ENCODE measurements at places on chromosomes 5 and 9.
A peak's percentile ranks its signal among the peaks of the same experiment; 100 is the strongest.

- no peak for ATAC-seq
These were observed 452.7 kb downstream of the BNC2 start for GRCh38 chr9:16417749-16418148.

DNA sequence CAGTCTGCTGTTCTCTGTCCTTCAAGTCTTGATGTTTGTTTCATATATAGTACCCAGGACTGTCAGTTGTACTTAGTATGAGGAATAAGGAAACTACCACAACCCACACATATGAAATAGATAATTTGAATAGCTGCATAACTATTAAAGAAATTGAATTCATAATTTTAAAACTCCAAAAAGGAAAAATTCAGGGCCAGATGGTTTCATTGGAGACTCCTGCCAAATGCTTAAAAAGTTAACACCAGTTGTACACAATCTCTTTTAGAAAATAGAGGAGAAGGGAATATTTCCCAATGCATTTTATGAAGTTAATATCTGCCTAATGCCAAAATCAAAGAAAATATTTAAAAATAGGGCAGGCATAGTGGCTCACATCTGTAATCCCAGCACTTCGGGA lies 24.6 kb upstream of the SPIN1 start:
- ATAC-seq: no peak

DNA sequence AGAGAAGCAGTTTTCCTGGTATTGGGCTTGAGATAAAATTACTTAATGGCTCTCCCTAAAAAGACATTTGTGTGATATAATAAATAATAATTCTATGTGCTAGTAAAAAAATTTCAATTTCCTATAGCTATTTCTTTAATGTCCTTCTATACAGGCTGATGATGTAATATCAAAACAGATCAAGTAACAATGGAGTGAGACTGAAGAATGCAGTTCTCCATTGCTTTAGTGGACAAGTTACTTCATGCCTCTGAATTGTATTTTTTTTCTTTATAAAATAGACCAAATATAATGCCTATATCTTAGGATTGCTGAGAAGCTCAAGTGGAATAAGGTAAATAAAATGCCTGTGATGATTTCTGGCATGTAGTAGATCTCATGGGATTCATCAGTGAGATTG lies 35.6 kb upstream of the NEURL1B start:
- no peak for ATAC-seq

- ATAC-seq: no peak
These were observed 316.4 kb downstream of the PIK3R1 start for GRCh38 chr5:68531970-68532369.

DNA sequence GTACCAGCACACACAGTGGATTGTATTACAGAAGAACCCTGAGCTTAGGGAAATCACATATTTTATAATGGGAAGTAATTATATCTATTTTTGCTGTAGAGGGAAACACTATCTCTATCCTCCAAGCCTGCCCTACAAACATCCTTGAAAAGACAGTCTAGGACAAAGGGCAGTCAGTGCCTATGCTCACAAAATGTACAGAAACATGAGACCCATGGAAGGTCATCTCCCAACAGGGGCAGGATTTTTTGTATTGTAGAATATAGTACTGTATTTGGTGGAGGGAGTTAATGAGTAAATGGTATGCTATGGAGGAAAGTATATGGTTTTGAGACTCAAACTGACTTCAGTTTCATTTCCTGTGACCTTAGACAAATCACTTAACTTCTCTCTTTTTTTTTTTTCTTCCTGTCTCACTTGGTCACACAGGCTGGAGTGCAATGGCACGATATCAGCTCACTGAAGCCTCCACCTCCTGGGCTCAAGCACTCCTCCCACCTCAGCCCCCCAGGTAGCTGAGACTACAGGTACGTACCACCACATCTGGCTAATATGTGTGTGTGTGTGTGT lies 5.8 kb upstream of the RAB14 start:
- peak; percentile 6 for ATAC-seq

GRCh38 chr9:5846501-5846921 lies 13.6 kb upstream of the ERMP1 start:
- peak; percentile 39 for ATAC-seq

GRCh38 chr5:125310749-125311148 lies 564.3 kb upstream of the ZNF608 start:
- peak; percentile 85 for ATAC-seq

DNA sequence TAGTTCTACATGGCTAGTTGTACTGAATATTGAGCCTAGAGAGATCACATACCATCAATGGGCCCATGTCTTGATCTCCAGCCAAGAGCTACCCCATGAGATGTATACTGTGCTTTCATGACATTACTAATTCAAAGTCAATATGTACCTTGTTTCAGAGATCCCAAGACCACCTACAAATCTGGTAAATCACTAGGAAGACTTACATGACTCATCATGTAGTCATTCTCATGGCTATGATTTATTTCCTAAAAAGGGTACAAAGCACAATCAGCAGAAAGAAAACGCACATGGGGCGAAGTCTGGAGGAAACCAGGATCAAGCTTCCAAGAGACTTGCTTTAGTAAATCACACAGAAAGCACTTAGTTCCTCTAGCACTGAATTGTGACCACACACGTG lies 103.0 kb downstream of the PCSK5 start:
- no peak for ATAC-seq

DNA sequence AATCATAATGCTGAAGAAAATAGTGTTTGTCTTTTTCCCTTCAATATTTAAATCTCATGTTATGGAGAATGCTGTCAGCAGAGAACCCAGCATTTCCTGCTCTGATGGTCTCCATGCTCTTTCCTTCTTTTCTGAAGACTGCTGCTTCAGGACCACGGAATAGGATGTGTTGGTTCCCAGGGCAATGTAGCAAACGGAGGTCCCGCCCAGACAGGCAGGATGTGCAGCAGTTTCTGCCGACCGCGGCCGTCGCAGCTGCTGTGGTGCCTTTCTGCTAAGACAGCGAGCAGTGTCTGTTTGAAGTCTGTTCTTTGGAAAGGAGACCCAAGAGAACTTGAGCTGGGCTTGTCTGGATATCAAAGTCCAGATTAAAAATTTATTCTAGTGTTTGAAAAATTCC lies 654.3 kb downstream of the CCDC171 start:
- no peak for ATAC-seq

- ATAC-seq: no peak
These were observed 47.7 kb upstream of the FUBP3 start for GRCh38 chr9:130531670-130532069.

- no peak for ATAC-seq
These were observed 44.5 kb upstream of the SLC6A19 start for GRCh38 chr5:1156754-1157460.
